Epithelial cell of proximal tubule (primary cell): ENCODE measurements at places on chromosomes 6 and 20.

GRCh38 chr6:158043586-158044524 lies 62.2 kb downstream of the SYNJ2 start:
- DNase-seq = no peak

- no peak for DNase-seq
These were observed 1.4 kb downstream of the SLC35F1 start for GRCh38 chr6:117908246-117909068.

DNA sequence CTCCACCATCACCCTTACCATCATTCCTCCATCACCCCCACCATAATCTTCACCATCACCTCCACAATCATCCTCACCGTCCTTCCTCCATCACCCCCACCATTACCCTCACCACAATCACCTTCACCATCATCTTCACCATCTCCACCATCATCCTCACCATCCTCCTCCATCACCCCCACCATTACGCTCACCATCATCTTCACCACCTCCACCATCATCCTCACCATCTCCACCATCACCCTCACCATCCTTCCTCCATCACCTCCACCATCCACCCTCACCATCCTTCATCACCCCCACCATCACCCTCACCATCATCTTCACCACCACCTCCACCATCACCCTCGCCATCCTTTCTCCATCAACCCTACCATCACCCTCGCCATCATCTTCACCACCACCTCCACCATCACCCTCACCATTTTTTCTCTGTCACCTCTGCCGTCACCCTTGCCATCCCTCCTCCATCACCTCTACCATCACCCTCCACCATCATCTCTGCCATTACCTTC lies 33.1 kb upstream of the MPC1 start:
- no peak for DNase-seq

DNA sequence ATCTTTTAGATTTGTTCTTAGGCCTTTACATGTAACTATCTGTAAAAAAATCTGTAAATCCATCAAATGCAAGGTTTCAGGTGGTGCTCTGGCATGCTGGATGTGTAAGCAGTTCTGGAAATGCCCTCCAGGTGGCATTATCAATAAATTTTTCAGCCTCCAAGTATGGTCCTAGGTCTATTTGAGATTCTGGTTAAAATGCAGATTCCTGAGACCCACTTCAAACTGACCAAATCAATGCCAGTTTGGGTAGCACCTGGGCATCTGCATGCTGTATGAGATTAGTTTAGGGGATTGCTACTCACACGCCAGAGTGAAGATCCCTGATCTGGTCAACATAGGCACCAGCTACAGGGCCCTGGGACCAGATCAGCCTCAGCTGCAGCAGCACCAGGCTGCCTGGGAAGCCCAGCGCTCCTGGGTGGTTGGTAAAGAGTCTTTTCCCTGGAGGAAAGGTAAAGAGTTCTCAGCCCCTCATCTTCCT lies 507.3 kb upstream of the CITED2 start:
- no peak for DNase-seq

DNA sequence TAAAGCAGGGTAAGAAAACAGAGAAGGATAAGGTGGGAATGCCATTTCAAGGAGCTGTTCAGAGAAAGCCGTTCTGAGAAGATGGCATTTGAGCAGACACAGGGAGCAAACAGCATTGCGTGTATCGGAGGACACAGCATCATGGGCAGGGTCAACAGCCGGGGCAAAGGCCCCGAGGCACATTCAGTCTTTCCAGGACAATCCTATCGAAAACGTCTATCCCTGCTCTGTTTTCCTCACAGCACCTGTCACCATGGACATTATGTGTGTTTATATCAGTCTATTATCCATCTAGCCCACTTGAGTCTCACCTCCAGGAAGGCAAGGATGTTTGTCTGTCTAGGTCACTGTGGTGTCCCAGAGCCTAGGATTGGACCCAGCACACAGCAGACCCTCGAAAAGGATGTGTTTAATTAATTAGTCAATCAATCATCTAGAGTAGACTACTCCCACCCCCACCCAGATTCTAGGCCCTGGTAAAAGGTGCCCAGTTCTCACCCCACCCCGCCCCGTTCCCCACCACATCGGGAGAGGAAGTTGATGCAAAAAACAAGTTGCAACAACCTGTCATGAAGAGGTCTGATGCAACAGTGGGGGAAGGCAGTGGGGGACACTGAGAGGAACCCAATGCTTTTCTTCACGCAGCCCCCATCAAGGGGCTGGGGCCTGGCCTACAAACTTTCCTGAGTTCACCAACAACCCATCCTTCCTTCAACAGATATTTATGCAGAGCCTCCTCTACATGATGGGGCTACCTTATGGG lies 66.6 kb downstream of the PREX1 start:
- DNase-seq = no peak

GRCh38 chr6:1696463-1696850 lies 86.7 kb downstream of the FOXC1 start:
- DNase-seq = no peak

GRCh38 chr6:168464546-168464945 lies 23.6 kb downstream of the SMOC2 start:
- DNase-seq = no peak

- no peak for DNase-seq
These were observed 23.0 kb downstream of the POFUT1 start for GRCh38 chr20:32230707-32231106.

GRCh38 chr6:1890987-1891386 lies 281.3 kb downstream of the FOXC1 start:
- no peak for DNase-seq

DNA sequence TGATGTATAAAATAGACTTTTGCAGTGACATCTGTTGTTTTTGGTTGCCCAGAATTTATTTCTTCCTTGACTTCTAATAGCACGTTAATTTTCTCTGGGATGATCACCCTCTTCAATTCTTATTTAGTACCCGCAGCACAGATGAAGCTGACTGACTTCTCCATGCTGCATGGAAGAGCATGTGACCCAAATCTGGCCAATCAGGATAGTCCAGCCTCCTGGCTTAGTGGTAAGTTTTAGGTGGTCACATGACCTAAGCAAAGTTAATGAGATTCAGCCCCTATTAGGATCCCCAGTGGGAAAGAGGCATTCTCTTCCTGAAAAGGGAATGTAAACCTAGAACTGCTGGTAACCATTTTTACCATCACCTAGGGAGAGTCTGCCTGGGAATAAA lies 13.8 kb upstream of the SIRT5 start:
- no peak for DNase-seq

- DNase-seq = no peak
These were observed 47.3 kb upstream of the STXBP5 start for GRCh38 chr6:147156799-147157382.

DNA sequence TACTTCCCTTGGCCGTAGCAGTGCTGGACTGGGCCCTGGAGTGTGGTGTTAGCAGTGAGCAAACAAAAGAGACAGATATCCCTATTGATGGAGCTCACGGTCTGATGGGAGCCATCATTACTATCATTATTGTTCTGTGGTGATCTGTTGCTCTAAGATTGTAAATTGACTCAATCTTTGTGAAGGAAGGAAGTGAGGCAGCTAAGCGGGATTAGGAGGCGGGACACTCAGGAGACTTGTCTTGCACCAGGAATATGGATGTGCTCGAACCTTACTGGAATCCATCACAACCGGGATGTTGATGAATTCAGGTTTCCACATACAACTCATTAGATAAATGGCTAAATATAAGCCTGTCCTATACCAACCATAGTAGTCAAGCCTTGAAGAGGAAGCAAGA lies 25.5 kb upstream of the FAM50B start:
- DNase-seq = no peak

DNA sequence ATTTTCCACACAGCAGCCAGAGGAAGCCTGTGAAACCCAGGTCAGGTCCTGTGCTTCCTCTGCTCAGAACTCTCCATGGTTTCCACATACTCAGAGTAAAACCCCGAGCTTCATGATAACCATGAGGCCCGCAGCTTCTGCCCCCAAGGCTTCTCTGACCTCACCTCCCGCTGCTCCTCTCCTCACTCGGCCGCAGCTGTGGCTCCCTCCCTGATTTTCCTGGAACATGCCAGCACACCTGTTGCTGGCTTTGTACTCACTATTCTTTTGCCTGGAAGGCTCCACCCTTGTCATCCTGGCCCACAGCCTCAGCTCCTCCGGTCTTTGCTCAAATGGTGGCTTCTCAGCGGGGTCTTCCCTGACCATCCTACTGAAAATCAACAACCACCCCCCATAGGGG lies 341.7 kb downstream of the PREX1 start:
- no peak for DNase-seq

- DNase-seq = no peak
These were observed 191.0 kb downstream of the ZDHHC14 start for GRCh38 chr6:157571950-157572349.

- DNase-seq = no peak
These were observed 5.1 kb upstream of the SLC2A12 start for GRCh38 chr6:134057478-134057877.
